ENCODE measurements at places on chromosomes 11 and 22. TPM values are rescaled to one million over a fixed set of nuclear protein-coding genes. Genes with fewer than 3 reads are reported as not detected.
A peak's percentile ranks its signal among the peaks of the same experiment; 100 is the strongest.

DNA sequence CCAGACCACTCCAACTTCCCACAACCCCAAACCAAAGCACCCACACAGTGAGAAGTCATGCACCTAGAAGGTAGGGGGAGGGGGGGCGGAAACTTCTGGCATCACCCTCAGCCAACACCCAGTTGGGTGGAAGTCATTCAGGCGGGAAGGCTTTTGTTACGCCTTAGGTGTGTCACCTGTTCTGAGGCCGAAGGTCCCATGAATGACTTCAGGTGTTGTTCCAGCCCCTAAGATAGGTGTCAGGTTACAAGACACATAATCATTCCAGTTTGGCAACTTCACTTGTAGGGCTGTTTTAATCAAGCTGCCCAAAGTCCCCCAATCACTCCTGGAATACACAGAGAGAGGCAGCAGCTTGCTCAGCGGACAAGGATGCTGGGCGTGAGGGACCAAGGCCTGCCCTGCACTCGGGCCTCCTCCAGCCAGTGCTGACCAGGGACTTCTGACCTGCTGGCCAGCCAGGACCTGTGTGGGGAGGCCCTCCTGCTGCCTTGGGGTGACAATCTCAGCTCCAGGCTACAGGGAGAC, at the start of gene TMPRSS4:
TSS of gene TMPRSS4 (plus strand) at position 325 of the 528 bp plus-strand sequence. CDS start 225 bp downstream, outside the sequence.
- no peaks in the 10 kb centered on the region for H3K36me3 ChIP-seq
- no peak for DNase-seq
- H3K27ac ChIP-seq = no peak within 1 kb of the TSS
- peaks cover 5% of the 10 kb centered on the region for H3K27me3 ChIP-seq

DNA sequence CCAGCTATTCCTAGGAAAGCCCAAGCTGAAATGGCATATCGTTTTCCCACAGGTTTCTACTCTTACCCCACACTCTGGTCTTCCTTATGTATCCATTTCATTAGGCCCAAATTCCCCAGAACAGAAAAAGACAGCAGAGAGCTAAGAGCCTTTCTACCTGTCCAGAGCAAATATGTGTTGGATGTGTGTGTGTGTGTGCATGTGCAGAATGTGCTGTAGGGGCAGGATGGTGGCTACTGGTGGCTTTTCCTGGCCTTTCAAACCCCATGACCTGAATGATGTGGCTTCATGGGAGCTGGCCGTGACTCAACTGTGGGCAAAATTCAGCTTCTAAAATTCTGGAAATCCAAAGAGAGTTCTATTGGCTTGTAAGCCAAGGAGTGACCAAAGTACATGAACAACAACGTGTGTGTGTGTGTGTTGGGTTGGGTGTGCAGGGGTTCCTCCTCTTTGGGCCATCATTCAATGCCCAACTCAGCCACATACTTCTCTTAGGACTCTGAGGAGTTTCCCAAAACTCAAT, 421.4 kb upstream of the CADM1 start:
- H3K27me3 ChIP-seq = peaks cover 4% of the 10 kb centered on the region
- H3K4me1 ChIP-seq = peaks cover 13% of the 10 kb centered on the region
- no peaks in the 10 kb centered on the region for H3K36me3 ChIP-seq

DNA sequence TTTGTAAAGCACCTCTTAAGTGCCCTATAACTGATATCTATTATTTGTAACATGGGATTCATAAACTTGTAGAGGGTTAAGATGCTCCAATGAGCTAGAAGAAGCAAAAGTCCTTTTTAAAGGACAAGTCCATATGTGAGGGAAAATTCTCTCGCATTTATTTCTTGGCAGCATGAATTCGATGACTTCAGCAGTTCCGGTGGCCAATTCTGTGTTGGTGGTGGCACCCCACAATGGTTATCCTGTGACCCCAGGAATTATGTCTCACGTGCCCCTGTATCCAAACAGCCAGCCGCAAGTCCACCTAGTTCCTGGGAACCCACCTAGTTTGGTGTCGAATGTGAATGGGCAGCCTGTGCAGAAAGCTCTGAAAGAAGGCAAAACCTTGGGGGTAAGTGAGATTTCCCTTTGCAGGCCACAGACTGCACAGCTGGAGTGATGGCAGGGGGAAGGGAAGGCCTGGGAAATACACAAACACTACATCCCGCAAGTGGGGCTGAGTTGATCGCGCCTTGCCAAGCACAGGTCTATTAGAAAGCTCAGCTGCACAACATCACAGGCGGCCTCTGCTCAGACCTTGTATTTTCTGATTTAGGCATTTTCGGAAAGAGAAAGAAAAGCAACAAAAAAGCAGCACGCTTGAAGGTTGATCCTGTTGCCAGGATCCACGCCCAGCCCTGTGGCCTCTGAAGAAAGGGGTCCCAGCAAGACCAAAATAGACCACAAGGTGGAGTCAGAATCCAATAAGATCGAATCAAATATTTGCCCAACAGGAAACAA, 1.5 kb downstream of the MS4A8 start:
- no peak overlapping the region for H3K27ac ChIP-seq
- no peak overlapping the region for H3K4me3 ChIP-seq
- peaks cover 3% of the 10 kb centered on the region for H3K4me1 ChIP-seq
- DNase-seq = peak; percentile 63
- H3K27me3 ChIP-seq = peaks cover 4% of the 10 kb centered on the region

GRCh38 chr11:12376259-12377081, 901 bp upstream of the PARVA start:
- peak overlapping the region; percentile 83 for H3K4me3 ChIP-seq
- H3K4me1 ChIP-seq = peaks cover 17% of the 10 kb centered on the region
- H3K36me3 ChIP-seq = peaks cover 3% of the 10 kb centered on the region
- H3K27ac ChIP-seq = peak overlapping the region; percentile 44
- DNase-seq = no peak

DNA sequence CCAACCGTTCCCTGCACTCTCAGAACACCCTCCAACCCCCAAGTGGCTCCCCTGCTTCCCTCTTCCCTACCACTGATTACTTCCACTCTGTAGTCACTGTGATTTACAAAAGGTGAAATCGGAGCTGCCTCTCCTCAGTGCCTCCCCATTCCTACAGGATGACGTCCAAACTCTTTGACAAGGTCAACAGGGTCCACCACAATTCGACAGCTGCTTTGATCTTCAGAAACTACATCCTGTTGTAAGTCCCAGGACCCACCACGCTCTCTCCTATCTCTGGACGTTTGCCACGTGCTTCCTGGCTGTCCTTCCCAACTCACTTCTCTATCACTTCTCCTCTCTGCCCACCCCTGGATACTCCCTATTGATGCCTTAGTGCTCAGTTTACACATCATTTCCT, 85.0 kb upstream of the EIF3D start:
- no peak overlapping the region for H3K27ac ChIP-seq
- H3K4me3 ChIP-seq = no peak overlapping the region
- no peaks in the 10 kb centered on the region for H3K4me1 ChIP-seq
- peaks cover 2% of the 10 kb centered on the region for H3K27me3 ChIP-seq

MYBPC3 gene
- total RNA-seq = not detected

SUSD2 gene
- total RNA-seq = 0.38 TPM

RHOD gene
- total RNA-seq = 10.5 TPM
